ENCODE measurements at places on chromosomes 1 and 21. TPM values are rescaled to one million over a fixed set of nuclear protein-coding genes. Genes with fewer than 3 reads are reported as not detected.

NHLH1 gene
- 0.32 TPM for total RNA-seq

TNNI3K gene
- total RNA-seq = 0.51 TPM

KRTAP10-9 gene
- not detected for total RNA-seq

GRCh38 chr1:14704846-14705245, 106.4 kb downstream of the KAZN start:
- H3K36me3 ChIP-seq = peaks cover 9% of the 10 kb centered on the region
- no peak overlapping the region for H3K4me3 ChIP-seq
- H3K27me3 ChIP-seq = no peaks in the 10 kb centered on the region
- H3K4me1 ChIP-seq = no peaks in the 10 kb centered on the region
- H3K27ac ChIP-seq = no peak overlapping the region

DNA sequence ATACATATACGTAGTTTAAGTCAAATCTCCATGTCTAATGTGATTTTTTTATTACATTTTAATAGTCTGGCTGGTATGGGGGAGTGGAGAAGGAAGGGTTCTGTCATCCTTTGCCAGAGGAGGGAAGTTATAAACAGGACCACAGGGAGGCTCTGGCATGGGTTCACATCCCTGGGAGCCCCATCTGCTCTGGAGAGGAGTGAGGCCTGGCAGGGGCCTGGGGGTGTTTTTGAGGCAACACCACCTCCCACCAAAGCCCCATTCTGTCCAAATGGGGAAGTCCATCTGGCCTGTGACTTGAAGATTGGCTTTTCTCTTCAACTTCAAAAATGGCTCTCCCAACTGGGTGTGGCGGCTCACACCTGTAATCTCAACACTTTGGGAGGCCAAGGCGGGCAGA, 15.8 kb downstream of the DISP3 start:
- H3K27me3 ChIP-seq = peaks cover 37% of the 10 kb centered on the region
- H3K4me1 ChIP-seq = no peaks in the 10 kb centered on the region
- no peaks in the 10 kb centered on the region for H3K36me3 ChIP-seq
- DNase-seq = no peak

GRCh38 chr21:37525810-37526209, 159.2 kb downstream of the DYRK1A start:
- H3K36me3 ChIP-seq = no peaks in the 10 kb centered on the region
- peaks cover 7% of the 10 kb centered on the region for H3K4me1 ChIP-seq
- no peak for DNase-seq
- no peak overlapping the region for H3K4me3 ChIP-seq
- H3K27me3 ChIP-seq = peaks cover 8% of the 10 kb centered on the region

TMEM79 gene
- 6.1 TPM for total RNA-seq

GRCh38 chr1:150477320-150477719, 9.9 kb upstream of the TARS2 start:
- no peak overlapping the region for H3K4me3 ChIP-seq
- DNase-seq = no peak
- peak overlapping the region; percentile 69 for H3K27ac ChIP-seq
- H3K27me3 ChIP-seq = no peaks in the 10 kb centered on the region

DNA sequence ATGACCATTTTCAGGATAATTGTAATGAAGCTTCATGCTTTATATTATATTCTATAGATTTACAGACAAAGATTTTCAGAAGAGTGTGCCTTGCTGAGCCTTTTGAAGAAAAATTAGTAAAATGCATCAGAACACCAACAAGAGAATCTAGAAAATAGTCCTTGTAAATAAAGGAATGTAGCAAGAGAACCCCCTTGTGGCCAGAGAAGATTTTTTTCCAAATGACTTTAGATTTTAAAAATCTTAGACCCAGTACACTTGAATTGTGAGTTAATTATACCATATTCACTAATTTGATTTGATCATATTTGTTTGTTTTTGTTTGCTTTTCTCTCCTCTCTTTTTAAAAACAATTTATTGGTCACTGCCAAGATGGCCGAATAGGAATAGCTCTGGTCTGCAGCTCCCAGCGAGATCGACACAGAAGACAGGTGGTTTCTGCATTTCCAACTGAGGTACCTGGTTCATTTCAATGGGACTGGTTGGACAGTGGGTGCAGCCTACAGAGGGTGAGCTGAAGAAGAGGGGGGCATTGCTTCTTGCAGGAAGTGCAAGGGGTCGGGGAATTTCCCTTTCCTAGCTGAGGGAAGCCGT, 12.8 kb upstream of the IFI44L start:
- H3K27ac ChIP-seq = no peak overlapping the region
- peaks cover 9% of the 10 kb centered on the region for H3K4me1 ChIP-seq
- H3K4me3 ChIP-seq = no peak overlapping the region
- peaks cover 48% of the 10 kb centered on the region for H3K27me3 ChIP-seq
- no peak for DNase-seq
- H3K36me3 ChIP-seq = no peaks in the 10 kb centered on the region

DNA sequence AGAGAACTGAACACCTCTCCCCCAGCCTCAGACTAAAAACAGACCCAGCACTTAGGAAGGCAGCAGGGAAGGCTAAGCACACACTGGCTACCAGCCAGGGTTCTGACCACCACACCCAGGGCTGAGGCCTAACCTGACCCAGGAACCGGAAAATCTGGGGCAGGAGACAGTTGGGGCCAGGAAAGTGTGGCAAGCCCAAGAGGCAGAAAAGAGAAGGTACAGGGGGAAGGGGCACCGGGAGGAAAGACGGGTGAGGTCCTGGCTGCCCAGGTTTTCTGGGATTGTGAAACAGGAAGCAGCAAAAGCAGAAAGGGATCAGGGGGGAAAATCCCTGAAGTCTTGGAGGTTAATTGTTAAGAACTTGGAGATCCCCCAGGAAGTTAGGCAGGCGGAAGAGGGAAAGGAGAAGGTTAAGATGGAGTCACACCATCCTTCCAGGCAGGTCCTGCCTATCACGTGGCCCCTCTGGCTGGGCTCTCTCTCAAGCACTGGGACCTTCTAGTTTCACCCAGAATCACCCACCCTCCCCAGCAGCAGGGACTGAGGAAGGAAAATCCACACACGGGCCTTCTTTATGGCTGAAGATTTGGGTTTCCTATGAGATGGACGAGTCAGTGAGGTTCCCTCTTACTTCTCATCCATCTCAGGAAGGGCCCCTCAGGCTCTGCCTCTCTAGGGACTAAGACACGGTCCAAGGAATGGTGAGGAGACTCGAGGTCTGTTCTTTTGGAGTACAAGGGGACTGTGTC, 2.6 kb downstream of the HDGF start:
- peaks cover 56% of the 10 kb centered on the region for H3K4me1 ChIP-seq
- peak overlapping the region; percentile 84 for H3K4me3 ChIP-seq
- H3K27me3 ChIP-seq = no peaks in the 10 kb centered on the region
- peak overlapping the region; percentile 100 for H3K27ac ChIP-seq

FCAMR gene
- not detected for total RNA-seq

DNA sequence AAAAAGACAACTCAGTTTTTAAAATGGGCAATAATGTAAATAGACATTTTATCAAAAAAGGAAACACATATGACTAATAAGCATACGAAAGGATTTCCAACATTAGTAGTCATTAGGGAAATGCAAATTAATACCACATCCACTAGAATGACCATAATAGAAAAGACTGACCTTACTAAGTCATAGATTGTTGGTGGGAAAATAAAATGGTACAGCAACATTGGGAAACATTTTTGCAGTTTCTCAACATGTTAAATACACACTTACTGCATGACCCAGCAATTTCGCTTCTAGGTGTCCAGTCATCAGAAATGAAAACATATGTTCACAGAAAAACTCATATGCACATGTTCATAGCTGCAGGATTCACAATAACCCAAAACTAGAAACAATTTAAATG, 29.9 kb upstream of the SLC44A3 start:
- H3K4me1 ChIP-seq = peaks cover 27% of the 10 kb centered on the region
- no peak for DNase-seq
- no peaks in the 10 kb centered on the region for H3K27me3 ChIP-seq
- H3K27ac ChIP-seq = no peak overlapping the region
- H3K36me3 ChIP-seq = peaks cover 2% of the 10 kb centered on the region

GRCh38 chr1:168045311-168045710, 91.4 kb downstream of the GPR161 start:
- H3K36me3 ChIP-seq = peaks cover 26% of the 10 kb centered on the region
- no peak overlapping the region for H3K4me3 ChIP-seq
- H3K27me3 ChIP-seq = no peaks in the 10 kb centered on the region
- DNase-seq = no peak

GRCh38 chr1:67618285-67619018, 66.5 kb upstream of the GADD45A start:
- H3K36me3 ChIP-seq = no peaks in the 10 kb centered on the region
- H3K4me1 ChIP-seq = peaks cover 3% of the 10 kb centered on the region
- H3K27ac ChIP-seq = peak overlapping the region; percentile 54

GRCh38 chr1:212035835-212036605, 472 bp downstream of the DTL start:
- DNase-seq = no peak
- H3K27ac ChIP-seq = peak overlapping the region; percentile 99
- no peaks in the 10 kb centered on the region for H3K27me3 ChIP-seq
- peaks cover 5% of the 10 kb centered on the region for H3K36me3 ChIP-seq

- no peak for DNase-seq
- H3K27ac ChIP-seq = peak overlapping the region; percentile 21
- no peak overlapping the region for H3K4me3 ChIP-seq
- no peaks in the 10 kb centered on the region for H3K27me3 ChIP-seq
Measured at GRCh38 chr1:52801011-52801410, 41.5 kb upstream of the ZYG11A start.
